ENCODE measurements at places on chromosomes 11 and 22. TPM values are rescaled to one million over a fixed set of nuclear protein-coding genes. Genes with fewer than 3 reads are reported as not detected.

Gene TSPO
- 396 TPM for total RNA-seq

GRCh38 chr11:8812438-8812837 lies 98.6 kb upstream of the AKIP1 start:
- DNase-seq, result no peak

DNA sequence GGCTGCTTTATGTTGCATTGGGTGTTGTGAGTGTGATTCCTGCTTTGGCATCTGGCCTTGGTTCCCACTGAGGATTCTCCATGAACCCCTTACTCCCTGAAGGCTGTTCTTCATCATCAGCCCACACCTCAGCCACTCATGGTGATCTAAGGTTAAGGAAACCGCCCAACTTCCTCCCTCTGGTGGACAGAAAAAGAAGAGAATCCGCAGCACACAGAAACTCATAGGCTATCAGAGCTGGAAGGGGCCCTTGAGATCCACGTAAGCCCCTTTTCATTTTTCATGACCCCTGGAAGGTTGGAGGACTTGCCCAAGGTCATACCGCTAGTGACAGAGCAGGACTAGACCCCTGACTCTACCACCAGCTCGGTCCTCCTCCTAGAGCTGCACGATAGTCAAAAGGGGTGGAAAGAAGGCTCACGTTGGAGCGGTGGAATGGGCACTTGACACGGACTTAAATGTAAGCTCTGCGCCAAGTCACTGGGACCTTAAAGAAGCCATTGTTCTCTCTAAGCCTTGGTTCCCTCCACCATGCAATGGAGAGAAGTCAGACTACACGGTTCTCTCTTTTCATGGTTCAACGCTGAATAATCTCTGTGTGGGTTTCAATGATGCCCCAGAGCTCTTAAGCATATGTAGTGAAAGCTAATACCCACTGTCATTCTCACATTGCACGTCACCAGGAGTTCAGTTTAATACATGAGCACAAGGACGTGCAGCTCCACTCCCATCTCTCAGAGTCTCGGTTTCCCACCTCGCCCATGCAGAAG lies 83.6 kb upstream of the CRTAM start:
- DNase-seq, result no peak

Gene SYT13
- total RNA-seq, result not detected

DNA sequence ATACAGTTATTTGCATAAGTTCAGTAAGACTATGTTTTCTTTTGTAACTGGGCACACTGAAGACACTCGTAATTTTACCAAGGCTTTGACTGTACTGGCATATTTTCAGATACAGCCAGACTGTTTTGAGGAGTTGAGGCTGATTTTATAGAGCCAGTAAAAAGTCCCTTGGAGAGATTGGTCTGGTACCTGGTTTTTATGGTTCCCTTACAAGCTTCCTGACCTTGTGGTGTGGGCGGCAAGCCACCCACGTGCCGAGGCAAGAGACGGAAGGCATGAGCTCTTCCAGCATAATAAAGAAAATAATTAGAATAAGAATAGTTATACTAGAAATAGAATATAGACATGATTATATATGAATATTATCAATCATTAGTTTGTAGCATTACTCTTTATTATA lies 11.3 kb upstream of the GSTP1 start:
- no peak for DNase-seq

- DNase-seq, result no peak
Observed at GRCh38 chr22:20251491-20251890, 16.6 kb downstream of the RTN4R start.

GRCh38 chr11:126176853-126177470 lies 34.5 kb downstream of the RPUSD4 start:
- no peak for DNase-seq

GRCh38 chr11:133832991-133833897 lies 12.1 kb downstream of the SPATA19 start:
- no peak for DNase-seq

GRCh38 chr11:129852125-129852740 lies 36.6 kb downstream of the TMEM45B start:
- DNase-seq, result no peak

- no peak for DNase-seq
Observed at GRCh38 chr11:60910281-60910687, 3.7 kb upstream of the TMEM109 start.

Gene SPI1
- not detected for total RNA-seq

- DNase-seq, result no peak
Observed at GRCh38 chr11:9693801-9694553, 30.1 kb downstream of the SWAP70 start.

GRCh38 chr22:36110306-36110881 lies 50.2 kb downstream of the APOL3 start:
- no peak for DNase-seq

DNA sequence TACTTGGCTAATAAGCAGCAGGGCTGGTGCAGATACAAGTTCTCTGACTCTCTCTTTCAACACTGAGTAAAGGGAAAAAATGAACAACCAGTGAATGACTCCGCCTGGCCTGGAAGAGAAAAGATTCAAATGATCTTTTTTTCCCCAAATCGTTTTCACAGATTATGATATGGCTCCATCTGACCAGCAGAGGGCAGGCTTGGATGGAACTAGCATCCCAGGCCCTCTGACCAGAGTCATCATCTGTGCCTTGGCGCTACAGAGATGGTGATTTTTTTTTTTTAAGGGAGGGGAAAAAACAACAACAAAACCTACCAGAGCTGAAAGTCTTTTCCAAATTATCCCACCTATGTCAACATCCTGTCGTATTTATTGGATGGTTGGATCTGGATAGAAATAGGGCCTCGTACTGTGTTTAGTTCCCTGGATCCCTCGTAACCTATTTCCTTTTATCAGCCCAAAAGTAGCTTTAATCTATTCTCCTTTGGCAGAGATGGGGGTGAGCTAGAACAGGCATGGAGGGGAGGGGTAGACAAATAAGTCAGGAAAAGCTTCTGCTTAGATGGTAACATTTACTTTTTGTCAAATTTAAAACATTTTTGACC lies 69.7 kb downstream of the PRSS23 start:
- peak; percentile 48 for DNase-seq

Gene FGF19
- total RNA-seq, result 10.3 TPM
